ENCODE measurements at places on chromosomes 6 and 20.

DNA sequence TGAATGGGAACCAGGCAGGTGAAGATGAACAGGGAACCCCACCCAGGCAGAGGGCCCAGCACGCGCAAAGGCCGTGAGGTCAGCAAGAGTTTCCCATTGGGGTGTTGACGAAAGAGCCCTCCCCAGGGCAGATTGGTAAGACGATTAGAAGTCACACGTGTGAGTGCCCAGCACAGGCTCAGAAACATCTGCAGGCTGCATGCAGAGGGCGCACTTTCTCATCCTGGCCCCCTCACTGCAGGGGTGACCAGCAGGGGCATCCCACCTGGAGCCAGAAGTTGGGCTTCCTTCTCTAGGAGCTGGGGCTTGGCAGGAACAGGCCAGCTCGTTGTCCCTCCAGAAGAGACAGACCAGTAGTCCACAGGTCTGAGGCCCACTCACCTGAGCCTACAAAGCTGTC, 38.4 kb downstream of the VSTM2L start:
- DNase-seq = no peak

- no peak for DNase-seq
Measured at GRCh38 chr6:110661414-110661813, 153.9 kb downstream of the CDK19 start.

GRCh38 chr20:48948612-48949011, 27.1 kb downstream of the ARFGEF2 start:
- no peak for DNase-seq

DNA sequence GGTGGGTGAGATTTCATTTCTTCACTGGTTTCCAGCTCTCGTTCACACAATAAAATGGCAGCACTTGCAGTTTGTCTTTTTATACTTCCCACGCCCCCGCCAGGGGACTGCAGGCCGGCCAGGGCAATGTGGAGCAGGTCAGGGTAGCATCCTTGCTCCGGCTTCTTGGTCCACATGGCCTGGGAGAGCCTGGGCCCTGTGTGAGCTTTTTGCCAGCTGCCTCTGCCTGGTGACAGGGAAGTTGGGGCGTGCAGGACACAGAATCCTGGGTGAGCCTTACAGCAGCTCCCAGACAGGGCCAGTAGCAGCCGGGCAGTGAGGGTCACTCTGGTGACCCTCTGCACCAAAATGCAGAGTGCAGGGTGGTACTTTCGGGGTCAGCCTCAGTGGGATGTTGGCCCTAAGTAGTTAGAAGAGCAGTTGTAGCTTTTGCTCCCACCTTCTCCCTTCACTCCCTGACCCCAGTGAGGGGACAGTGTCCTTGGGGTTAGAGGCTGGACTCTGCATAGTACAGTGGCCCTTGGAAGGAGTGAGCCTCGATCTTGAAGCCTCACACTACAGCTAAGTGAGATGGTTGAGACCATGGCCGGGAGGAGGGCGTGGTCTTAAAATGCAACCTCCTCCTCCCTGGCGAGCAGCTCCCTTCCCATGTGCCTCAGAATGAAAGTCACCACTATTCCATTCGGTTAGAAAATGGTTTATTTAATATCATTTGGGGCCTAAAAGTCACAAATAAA, 23.8 kb downstream of the PYGB start:
- no peak for DNase-seq

DNA sequence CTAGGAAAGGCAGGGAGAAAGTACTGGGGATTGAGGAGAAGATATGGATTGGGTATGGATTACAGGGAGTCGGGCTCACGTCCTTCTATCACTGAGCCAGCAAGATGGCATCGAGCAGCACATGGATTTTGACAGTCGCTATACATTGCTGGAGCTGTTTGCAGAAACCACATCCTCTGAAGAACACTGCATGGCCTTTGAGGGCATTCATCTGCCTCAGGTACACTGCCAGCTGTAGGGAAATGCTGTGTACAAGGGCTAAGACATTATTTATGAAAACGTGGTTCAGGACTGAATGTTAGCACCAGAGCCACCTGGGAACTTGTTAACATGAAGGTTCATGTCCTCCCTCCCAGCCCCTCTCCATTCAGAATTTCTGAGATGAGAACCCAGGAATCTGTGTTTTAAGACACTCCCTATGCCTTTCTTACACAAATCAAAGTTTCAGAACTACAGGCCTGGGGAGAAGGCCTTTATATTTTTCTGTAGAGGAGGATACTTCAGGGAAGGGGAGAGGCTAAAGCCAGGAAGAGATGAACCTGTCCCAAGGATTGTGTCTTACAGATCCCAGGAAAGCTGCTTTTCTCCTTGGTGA, 3.5 kb downstream of the CUL9 start:
- DNase-seq = no peak

- no peak for DNase-seq
Measured at GRCh38 chr6:26539071-26539615, 977 bp downstream of the HMGN4 start.

Measured in right renal pelvis (tissue), 4 donors.